ENCODE measurements at places on chromosomes 13 and 19.

- DNase-seq: no peak
Measured at GRCh38 chr13:33276570-33276969, 9.0 kb downstream of the STARD13 start.

GRCh38 chr13:111791131-111791530 lies 275.8 kb upstream of the SOX1 start:
- no peak for DNase-seq

DNA sequence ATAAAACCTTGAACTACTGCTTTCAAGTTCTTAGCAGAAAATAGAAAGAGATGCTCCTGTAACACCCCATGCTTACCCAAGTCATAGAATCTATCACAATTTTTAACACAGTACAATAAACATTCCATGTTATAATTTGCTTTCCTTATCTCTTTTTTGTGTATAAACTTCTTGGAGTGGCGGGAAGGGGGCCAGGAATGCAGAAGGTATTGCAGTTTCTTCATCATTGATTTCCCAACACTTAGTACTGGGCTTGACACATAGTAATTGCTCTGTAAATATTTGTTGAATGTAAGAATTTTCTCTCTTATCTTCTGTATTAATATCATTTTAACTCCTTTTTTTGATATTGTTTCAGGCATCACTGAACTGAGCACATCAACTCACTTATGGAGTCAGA lies 535.8 kb downstream of the KCTD12 start:
- DNase-seq: no peak

GRCh38 chr19:45640849-45641273 lies 1.7 kb upstream of the EML2 start:
- DNase-seq: no peak

GRCh38 chr19:41694196-41694595 lies 6.1 kb upstream of the CEACAM7 start:
- no peak for DNase-seq

DNA sequence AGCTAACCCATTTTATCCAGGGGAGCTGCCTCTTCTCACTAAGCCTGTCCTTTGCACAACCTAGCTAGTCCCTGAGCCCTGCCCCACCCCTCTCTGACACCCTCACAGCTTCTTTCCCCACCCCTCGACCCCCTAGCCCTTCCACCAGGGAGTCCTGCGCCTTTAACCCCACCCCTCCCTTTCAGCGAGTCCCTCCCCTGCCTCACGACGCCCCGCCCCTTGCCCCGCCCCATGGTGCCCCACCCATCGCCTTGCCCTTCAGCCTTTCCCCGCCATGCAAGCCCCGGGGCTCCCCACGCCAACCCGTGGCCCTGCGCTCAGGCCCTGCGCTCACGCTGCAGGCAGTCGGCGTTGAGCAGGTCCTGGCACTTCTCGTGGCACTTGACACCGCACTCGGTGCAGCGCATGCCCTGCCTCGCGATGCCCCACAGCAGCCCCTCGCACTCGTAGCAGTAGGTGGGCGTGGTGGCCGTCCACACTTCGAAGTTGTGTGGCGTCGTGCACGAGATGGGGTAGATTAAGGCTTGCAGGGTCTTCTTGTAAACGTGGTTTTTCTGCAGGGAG lies 40.0 kb downstream of the UNC13A start:
- no peak for DNase-seq

DNA sequence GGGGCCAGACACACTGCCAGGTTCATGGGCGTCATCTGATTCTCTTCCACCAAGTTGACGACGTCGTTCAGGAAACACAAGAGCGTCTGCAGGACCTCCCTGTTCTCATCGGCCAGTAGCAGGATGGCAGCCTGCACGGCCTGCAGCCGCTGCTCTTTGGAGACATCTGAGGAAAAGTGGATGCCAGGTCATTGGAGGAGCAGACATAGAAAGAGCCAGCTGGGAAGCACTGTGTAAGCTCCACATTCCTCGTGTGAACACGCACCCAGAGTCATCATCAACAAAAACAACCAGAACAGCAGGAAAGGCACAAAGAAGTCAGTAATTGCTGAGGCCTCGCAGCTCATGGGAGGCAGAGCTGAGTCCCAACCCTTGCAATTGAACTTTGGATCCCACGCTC lies 96.5 kb downstream of the KL start:
- DNase-seq: no peak

DNA sequence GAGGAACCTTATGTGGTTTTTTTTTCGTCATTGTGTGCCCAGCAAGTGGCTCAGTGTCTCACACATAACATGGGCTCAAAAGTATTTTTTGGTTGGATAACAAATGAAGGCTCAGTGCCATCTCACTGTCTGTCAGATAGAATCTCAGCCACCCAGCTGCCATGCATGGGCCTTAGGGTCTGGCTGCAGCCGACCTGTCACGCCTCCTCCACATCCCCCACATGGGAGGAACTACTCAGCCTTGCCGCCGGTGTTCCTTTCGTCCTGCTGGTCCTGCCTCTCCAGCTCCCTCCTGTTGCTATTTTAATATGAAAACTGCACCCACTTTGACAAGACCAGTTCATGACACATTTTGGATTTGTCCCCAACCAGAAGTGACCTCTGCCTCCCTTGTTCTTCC lies 121.2 kb downstream of the SHISA2 start:
- DNase-seq: no peak

GRCh38 chr19:39874404-39874803 lies 28.2 kb upstream of the FBL start:
- no peak for DNase-seq

DNA sequence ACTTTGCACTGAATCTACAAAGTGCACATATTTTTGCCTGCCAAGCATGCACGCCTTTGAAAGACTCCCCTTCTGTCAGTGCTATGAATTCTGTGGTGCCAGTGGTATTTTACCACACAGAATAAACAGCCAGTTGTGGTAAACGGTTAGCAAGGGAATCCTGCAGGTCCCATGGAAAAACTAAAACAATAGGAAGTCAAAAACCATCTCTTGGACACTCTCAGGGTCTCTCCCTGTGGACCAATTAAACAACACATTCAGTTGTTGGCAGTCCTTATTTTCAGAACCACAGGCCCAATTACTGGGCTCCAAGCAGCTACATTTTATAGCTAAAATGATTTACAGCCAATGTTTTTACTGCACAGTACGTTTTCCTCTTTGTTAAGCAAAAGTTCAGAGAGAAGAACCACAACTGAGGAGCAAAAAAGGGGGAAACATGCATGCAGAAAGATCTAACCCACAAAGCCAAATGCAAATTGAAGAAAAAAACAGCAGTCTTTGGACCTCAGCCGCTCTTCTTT lies 116.9 kb downstream of the KCTD12 start:
- DNase-seq: no peak

DNA sequence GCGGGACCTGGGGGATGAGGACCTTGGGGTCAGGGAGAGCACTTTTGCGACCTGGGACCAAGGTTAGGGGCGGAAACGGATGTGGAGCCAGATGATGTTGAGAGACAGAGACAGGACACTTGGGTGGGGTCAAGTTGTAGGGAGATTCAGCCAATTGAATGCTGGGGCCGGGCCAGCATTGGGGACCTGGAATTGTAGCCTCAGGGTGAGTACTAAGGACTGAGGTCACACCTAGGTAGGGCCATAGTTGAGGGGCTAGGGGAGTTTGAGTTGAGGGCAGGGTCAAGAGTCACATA lies 1.2 kb downstream of the ALKBH7 start:
- DNase-seq: no peak

- DNase-seq: no peak
Measured at GRCh38 chr19:17127671-17128070, 52.1 kb downstream of the MYO9B start.

- DNase-seq: no peak
Measured at GRCh38 chr13:48853728-48854102, 122.0 kb upstream of the FNDC3A start.

- DNase-seq: no peak
Measured at GRCh38 chr13:39110518-39111097, 72.4 kb downstream of the NHLRC3 start.

DNA sequence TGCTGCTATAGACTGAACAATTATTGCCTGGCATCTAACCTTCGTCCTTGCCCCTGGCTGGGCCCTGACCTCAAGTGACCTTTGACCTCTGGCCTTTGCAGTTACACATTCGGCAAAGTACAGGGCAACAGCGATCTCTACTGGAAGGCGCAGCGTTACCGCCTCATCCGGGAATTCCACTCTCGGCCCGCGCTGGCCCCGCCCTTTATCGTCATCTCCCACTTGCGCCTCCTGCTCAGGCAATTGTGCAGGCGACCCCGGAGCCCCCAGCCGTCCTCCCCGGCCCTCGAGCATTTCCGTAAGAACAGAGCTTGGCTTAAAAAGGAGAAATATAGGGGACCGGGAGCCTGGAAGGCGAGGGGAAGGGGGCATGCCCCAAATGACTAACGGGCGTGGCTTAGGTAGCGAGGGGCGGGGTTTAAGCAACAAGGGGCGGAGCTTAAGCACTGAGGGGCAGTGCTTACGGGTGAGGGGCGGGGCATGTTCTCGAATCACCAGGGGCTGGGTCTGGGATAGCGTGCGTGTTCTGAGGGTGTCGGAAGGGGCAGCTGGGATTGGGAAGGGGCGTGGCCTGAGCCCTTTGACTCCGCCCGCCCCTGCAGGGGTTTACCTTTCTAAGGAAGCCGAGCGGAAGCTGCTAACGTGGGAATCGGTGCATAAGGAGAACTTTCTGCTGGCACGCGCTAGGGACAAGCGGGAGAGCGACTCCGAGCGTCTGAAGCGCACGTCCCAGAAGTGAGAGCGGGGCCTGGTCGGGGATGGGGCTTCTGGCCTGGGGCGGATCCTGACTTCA lies 52.7 kb downstream of the TRPM4 start:
- DNase-seq: no peak

DNA sequence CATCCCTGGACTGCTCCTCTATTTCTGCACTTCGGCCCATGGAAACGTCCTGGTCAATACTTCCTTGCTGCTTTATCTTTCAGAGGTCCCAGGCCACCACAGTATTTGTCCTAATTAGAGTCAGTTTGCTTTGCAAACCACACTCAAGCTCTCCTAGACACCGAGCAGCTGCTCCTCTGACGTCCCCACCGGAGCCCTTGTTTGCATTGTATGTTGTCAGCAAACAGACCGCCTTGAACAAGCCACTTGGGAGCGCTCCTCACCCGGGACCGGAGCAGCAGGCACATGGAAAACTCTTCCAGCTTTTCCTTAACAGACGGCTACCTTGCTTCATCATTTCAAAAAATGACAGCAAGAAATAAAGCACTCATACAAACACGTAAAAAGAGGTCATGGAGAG lies 51.5 kb upstream of the GTF3A start:
- no peak for DNase-seq

DNA sequence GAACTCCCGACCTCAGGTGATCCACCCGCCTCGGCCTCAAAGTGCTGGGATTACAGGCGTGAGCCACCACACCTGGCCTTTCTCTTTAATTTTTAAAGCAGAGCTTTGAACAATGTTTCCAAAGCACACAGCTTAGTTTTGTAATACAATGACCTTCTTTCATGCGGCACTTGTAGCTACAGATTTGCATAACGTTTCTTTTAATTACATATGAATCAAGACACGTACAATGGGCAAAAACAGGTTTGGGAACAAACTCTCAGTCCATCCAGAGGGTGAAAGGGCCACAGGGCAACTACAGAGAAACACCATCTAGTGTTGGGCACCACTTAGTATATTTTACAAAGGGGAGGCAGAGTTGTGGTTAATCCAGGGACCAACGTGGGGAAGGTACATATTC lies 19.0 kb upstream of the S1PR4 start:
- DNase-seq: no peak

DNA sequence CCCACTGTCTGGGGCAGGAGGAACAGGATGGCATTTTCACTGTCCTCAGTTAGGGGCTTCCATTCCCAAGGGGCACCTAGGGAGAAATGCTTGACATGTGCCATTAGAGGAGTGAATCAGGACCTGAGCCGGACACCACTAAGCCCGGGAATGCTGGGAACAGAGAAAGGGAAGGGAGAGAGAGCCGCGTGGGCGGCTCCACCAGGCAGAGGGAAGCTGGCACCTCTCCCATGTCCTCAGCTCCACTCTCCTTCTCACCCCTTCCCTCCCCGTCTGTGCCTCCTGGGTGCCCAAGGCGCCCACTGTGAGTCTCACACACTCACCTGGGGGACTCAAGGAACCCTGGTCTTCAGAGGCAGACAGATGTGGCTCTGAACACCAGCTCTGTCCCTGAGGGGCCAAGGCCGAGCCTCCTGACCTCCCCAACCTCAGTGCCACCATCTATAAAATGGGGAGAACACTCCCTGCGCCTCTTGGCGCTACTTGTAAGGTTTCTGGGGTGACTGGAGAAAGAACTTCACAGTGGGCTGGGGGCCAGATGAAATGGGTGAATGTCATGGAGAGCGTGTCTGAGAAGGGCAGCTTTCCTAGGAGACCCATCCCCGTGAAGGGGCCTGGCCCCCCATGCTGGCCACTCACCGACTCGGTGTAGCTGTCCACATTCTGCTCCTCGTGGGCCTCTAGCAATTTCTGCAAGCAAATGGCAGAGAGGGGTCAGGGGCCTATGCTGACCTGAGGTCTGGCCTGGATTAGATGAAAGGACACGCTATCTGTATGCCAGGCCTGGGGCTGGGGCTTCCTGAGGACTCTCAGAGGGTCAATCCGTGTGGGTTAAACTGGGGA lies 5.3 kb upstream of the KPTN start:
- DNase-seq: no peak

DNA sequence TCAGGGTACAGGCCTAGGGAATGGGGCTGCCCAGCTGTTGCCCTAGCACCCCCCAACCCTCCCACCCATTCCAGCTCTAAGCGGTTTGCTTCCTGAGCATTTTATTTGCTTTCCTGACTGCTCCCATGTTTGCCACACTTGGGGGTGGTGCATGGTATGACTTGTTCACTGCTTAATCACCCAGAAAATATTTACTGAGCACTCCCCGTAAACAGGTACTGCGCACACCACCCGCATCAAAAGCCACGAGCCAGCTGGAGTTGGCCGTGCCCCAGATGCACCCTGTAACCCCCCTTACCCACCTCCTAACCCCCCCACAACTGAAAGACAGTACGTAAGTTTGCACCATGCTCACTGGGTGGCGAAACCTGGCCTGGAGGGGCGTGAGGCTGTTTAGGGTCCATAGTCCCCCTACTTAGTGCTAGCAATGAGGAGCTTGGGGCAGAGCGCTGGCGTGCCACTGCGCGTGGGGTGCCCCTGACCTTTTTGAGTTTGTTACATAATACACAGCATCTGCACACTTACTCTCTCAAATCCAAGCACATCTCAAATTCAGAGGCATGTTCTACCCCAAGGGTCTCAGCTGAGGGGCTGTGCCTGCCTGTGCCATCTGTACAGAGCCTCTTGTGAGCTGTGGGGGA lies 29.8 kb downstream of the DPF1 start:
- no peak for DNase-seq

DNA sequence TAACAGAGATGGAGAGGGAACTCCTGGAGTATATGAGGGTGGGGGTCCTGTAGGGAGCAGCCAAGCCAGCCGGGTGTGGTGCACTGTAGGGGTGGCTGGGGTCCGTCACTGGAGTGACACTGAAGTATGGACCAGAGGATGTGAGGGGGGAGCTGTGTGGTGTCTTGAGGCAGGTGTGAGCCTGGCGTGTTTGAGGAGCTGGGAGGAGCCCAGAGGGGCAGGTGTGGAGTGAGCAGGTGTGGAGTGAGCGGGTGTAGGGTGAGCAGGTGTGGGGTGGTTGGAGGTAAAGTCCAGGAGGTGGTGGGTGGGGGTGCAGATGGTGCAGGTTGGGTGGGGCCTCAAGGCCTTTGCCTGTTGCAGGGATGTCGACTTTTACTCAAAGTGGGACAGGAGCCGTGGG lies 5.9 kb downstream of the B3GNT8 start:
- DNase-seq: no peak
